ACHN (cell line): ENCODE measurements at places on chromosomes 7 and 10.

- DNase-seq, result no peak
These were observed 47.1 kb downstream of the COL17A1 start for GRCh38 chr10:104038537-104038936.

DNA sequence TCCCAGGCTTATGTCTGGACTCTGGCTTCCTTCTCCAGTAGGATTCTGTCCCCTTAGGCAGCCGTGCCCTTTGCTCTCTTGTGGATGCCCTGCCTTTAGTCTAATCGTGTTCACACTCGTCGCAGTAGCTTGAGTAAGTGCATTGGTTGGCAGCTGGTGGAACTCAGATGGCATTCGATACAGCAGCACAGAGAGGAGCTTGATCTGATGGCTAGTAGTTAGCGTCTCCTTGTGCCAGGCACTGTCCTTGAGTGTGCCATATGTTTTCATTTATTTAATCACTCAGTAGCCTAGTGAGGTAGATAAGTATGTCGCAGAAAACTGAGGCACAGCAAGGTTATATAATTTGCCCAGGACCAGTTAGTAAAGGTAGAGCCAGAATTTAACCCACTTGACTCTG is 18.2 kb upstream of the PARP12 start:
- no peak for DNase-seq

DNA sequence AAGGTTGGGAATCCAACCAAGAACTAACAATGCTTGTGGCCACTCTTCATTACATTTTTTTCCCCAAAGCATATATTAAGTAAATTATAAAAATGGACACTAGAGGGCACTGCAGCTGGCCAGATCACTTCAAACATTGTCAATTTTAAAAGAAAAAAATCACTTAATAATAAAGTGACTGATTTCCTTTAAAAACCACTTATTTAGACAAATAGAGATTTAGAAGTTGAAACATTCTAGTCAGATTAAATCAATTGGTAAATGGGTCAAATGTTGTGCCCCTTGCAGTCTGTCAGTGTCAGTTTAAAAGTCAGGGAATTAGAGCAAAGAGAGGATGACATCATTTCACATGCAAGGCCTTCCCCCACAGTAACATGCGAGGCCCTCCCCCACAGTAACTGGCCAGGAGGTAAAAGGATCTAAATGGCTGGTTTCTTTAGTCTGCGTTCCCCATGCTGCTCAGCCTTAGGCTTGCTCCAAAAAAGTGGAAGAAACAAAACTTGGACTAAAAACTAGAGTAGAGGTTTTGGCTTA is 177.9 kb downstream of the SKAP2 start:
- DNase-seq, result peak; percentile 71

DNA sequence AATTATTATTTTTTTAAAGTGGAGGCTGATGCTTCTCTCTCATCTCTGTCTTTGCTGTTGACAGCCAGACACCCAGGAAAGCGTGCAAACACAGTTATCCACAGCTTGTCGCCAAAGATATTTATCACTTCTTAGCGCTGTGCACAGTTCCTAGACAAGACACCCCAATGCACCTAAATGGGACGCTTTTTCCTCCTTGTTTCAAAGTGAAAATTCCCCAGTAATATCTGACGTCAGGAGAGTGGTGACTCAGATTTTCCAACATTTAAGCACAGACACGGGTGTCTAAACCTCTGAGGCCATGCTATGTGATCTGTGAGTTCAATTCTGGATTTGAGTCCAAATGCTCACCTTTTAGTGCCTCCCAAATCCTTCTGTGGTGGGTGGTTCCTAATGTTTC is 151.6 kb downstream of the EMX2 start:
- DNase-seq, result no peak

DNA sequence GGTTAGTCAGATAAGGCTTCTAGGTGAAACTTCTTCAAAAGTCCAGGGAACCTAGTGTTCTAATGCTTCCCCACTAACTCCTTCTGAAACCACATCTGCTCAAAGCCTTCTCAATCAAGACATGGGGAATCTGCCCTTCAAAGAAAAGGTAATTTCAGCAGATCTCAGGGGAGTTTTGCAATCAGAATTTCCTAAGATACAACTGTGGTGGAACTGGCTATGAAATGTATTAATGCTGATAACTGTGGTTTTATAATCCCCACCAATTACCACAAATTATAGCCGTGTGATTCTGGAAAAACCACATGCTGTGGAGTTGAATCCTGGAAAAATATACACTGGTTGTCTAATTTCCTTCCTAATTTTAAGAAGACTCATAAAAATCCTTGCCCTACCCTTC is 233.8 kb downstream of the SORCS1 start:
- no peak for DNase-seq

DNA sequence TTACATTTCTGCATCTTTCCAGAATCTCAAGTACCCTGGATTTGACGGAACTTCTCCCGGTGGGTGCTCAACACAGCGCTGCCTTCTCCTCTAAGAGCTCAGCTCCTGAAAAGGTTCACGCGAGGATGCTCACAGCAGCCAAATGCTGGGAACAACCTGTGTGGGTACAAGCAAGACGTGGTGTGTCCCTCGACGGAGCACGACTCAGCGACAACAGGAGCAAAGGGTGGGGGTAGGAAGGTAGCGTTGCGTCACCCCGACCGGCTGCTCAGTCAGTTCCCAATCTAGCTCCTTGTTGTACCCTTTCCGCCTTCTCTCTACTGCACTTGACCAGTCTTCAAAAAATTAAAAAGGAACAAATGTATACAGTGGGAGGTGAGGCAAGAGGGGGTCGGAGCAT is 117.3 kb downstream of the PTPRN2 start:
- no peak for DNase-seq

DNA sequence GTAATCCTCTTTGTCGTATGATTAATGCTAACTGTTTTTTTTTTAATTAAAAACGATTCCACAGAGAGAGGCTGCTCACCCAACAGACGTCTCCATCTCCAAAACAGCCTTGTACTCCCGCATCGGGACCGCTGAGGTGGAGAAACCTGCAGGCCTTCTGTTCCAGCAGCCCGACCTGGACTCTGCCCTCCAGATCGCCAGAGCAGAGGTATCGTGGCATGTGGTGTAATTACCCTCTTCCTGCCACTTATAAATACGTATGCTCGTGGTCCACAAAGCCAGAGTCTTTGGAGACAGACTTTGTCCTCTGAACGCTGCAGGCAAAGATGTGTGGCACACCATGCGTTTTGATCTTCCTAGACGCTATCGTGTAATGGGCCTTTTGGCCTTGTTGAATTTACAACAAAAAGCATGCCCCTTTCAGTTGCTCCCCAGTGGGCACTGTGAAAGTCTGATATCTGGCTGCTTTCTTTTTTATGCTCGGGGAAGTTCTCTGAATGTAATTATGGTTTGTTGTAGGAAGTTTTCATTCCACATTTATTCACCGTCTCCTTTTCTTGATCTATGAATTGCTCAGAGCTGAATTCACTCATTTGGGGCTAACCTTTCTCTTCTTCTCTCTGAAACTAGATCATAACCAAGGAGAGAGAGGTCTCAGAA is 33.6 kb upstream of the BTBD16 start:
- no peak for DNase-seq

DNA sequence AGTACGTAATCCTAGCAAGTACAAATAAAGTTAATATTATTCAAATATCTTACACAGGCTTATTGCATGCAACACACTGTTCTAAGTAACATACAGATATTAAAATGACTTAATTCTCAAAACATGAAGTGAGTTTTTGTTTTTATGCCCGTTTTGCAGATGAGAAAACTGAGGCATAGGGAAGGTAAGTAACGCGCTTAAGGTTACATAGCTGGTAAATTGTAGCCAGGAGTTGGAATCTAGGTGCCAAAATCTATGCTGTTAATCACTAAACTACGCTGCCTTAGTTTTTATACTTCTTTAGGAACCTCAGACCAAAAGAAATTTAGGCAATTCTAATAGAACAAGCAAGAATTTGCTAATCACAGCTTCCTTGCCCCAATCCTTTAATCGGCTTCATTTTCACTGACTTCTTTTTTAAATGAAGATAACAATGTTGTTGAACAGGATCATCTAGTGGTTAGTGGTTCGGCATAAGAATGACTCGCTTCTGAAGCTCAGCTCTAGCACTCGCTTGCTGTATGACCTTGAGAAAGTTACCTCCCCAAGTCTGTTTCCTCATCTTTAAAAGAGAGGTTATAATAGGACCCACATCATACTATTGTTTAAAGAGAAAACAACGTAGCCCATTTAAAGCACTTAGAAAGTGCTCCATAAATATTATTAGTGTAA is 1.0 kb upstream of the LRRTM3 start:
- no peak for DNase-seq
